ENCODE measurements at places on chromosomes 3 and 15. TPM values are rescaled to one million over a fixed set of nuclear protein-coding genes. Genes with fewer than 3 reads are reported as not detected.

Gene ARPIN
- 7.4 TPM for polyA plus RNA-seq

Gene REC114
- polyA plus RNA-seq, result not detected

DNA sequence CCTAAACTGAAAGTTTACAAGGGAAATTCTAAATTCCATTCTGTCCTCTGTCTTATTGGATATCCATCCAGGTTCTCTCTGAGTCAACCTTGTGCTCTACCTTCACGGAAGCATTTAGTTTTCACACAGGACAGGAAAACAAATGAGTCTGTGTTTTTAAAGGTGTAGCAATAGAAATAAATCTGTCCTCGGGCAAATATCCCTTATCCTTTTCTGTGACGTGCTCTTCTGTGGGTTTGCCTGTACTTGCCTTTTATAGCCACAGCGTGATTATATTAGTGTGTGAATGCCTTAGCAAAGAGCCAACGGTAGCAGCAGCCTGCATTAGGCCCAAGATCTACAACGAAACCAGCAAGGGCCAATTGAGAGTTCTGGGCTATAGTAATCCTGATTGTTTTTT is 127.2 kb upstream of the PLSCR5 start:
- DNase-seq, result no peak

DNA sequence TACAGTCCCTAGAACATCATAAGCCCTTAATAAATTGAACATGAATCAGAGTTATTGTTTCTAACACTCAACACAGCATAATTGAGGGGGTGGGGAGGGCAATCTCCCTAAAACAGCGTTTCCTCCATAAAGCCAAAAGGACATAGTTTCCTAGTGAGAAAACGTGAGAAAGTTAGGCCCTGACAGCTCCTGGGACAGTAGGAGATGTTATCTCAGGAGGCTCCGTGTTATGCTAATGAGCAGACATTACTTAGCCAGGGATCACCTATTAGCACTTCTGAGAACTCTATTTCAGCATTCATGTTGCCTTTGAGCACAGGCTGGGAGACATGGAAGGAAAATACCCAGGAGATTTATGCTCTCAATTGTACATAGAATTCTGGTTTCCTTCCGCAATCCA is 229.1 kb upstream of the ADAMTS9 start:
- DNase-seq, result no peak

Data from heart left ventricle (tissue), 16 donors.